Cortex of kidney (tissue), 1 donor: ENCODE measurements at places on chromosomes 3 and 15.

DNA sequence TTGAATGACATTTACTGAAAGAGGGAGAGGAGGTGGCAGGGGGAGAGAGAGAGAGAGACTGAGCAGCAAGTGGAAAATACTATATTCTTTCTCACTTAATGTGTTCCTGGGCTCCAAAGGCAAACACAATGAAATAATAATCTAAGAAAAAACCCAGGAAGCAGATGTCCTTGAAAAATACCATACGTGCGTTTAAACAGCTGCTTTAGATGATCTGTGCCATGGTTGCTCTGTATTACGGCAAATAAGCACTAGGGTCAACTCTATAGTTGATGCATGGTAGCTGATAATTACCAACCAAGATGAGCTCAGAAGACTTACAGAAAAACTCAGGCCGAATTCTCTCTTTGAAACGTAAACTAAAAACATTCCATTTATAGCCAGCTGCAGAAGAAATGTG lies 410.3 kb upstream of the TBL1XR1 start:
- DNase-seq: no peak

GRCh38 chr15:101646672-101647071 lies 5.5 kb downstream of the TM2D3 start:
- DNase-seq: no peak

- no peak for DNase-seq
These were observed 219.0 kb upstream of the TPM1 start for GRCh38 chr15:62823561-62823960.

DNA sequence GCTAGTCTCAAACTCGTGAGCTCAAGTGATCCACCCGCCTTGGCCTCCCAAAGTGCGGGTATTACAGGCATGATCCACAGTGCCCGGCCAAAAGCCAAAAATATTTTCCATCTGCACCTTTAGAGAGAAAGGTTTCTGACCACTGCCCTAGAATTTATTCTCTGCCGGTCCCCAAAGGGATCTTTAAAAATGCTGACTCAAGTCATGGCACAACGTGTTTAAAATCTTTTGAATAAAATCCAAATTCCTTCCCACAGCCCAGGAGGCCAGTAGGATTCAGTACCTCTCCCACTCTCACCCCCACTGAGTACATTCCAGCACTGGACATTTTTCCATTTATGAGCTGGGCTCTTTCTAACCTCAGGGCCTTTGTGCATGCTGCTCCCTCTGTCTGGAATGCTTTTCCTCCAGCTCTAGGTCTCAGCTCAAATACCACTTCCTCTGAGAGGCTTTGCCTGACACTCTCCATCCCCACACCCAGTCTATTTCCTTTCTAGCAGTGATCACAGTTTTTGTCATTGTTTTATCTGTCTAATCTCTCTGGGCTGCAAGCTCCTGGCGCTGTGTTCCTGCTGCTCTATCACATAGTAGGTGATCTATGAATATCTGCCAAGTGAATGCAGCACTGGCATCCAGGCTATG lies 502.9 kb downstream of the SHQ1 start:
- DNase-seq: no peak

DNA sequence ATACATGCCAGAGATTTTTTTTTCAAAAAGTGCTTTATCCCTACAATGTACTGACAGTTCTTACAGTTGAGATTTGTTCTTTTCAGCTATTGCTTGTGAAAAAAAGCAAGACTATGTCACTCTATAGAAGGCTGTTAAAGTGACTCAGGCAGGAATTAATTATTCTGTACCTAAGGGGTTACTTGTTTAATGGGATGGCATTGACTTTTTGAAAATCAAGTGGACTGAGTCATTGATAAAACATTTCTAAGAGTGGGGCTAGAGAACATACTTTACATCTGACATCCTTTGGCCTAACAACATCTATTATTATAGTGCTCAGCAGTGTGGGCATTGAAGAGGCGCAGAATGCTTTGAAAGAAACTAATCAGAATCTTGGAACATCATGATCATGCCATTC lies 34.3 kb downstream of the INTS14 start:
- no peak for DNase-seq

GRCh38 chr15:31471731-31472430 lies 145.2 kb downstream of the KLF13 start:
- DNase-seq: no peak

DNA sequence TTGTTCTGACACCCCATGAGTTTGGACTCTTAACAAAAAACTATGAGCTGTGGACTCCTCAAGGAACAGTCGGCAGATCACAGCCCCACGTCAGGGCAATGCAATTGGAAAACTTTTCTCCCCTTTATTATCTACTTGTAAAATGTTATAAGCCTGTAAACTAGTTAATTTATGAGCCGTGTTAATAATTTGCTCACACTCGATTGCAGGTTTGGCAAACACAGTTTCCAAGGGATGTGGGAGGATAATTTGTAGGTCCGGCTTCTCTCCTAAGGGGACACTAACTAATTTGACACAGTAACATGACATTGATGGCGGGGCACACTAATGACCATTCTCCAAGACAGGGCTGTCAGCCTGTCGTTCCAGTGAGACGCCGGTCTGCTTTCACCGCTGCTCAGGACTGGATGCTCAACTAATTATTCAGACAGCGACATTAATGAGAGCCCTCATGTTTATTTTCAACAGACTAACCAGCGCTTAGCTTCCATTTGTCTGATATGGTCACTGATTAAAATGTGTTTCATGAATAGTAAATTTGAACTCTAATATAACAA lies 222.1 kb downstream of the FOXP1 start:
- no peak for DNase-seq

GRCh38 chr3:95172164-95172943 lies 1109.5 kb downstream of the NSUN3 start:
- no peak for DNase-seq

DNA sequence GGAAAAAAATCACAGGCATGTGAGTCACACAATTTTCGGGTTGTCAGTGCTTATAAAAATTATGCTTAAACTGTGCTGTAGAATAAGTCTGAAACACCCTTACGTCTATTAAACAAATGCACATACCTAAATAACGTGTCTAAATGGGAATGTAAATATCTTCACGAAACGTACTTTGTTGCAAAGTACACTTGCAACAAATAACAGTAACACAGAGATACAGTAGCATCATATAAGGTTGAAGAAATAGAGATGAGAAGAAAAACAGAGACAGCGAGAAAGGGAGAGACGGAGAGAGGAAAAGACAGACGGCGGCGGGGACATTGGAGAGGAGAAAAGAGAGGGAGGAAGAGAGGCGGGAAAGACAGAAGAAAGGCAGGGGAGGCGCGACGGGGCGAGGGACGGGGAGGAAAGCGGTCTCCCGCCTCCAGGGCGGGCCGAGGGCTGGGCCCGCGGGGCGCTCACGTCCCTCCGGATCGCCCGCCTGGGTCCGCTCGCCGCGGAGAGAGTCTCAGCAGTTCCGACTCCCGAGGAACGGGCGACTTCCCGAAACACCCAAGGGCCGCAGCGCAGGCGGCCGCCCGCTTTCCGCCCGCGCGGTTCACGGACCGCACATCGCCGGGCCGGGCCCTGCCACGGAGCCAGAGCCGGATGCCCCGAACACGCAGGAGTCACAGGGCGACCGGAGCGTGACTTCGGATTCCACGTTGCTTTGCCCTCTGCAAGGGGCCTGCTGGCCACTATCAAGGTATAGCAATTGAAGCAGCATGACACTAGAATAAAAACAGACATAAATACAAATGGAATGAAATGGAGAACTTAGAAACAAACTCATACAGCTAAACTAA lies 153.4 kb downstream of the LMLN start:
- DNase-seq: no peak

DNA sequence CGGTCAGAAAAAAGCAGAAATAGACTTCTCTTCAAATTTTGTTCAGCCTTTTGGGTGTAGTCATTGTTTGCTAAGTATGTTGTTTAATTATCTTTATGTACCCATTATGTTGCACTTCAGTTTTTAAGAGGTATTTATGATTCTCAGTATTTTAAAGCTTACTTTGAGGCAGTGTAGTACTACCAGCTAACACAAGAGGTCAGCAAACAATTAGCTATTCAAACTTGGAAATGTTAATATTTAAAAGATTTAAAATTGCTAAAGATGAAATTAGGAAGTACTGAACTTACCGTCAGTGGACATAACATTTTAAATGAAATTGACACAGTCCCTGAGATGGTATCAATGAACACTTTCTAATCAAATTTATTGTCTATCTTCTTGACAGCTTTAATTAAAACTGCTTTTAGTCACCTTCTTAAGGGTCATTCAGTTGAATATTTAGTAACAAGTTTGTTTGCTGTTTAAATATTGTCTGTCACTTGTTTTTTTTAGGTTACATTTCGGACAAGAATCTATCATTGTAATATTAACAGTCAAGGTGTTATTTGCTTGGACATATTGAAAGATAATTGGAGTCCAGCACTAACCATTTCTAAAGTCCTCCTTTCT lies 28.1 kb downstream of the NKIRAS1 start:
- DNase-seq: no peak

- DNase-seq: no peak
These were observed 94.1 kb upstream of the GOLGA8J start for GRCh38 chr15:29988701-29989100.
